ENCODE measurements at places on chromosomes 2 and 18. TPM values are rescaled to one million over a fixed set of nuclear protein-coding genes. Genes with fewer than 3 reads are reported as not detected.

The RAB17 gene
- 70.0 TPM for total RNA-seq

The TMEM200C gene
- total RNA-seq = 0.04 TPM

The PNPT1 gene
- 70.6 TPM for total RNA-seq

The DRC1 gene
- total RNA-seq = 0.07 TPM

The ADI1 gene
- 123 TPM for total RNA-seq

The SLC19A3 gene
- total RNA-seq = 2.3 TPM

The TRIM43 gene
- total RNA-seq = not detected

The MROH2A gene
- 0.04 TPM for total RNA-seq

The EVA1A gene
- total RNA-seq = 55.9 TPM

The ABCB11 gene
- total RNA-seq = not detected

The ALKAL2 gene
- 0.22 TPM for total RNA-seq

The SKOR2 gene
- not detected for total RNA-seq

The ADAM23 gene
- total RNA-seq = not detected

The NT5DC4 gene
- total RNA-seq = 2.4 TPM

The KCNK3 gene
- total RNA-seq = not detected

The CLHC1 gene
- total RNA-seq = 12.1 TPM

The SH3BP4 gene
- 34.6 TPM for total RNA-seq

The HS1BP3 gene
- total RNA-seq = 22.0 TPM

The CTLA4 gene
- not detected for total RNA-seq

The CYP26B1 gene
- total RNA-seq = 0.07 TPM

The TUBA3E gene
- total RNA-seq = not detected

The ZAP70 gene
- total RNA-seq = 0.51 TPM

The CFAP221 gene
- total RNA-seq = not detected

The UGT1A5 gene
- total RNA-seq = not detected

The CGREF1 gene
- 13.9 TPM for total RNA-seq

The SCN9A gene
- total RNA-seq = 11.8 TPM

The KCNIP3 gene
- not detected for total RNA-seq

The IRS1 gene
- 8.7 TPM for total RNA-seq

The ADRA2B gene
- not detected for total RNA-seq

The GCKR gene
- total RNA-seq = 15.2 TPM

The ZNF521 gene
- not detected for total RNA-seq

The SERPINB3 gene
- not detected for total RNA-seq

The MC4R gene
- not detected for total RNA-seq

The AUP1 gene
- total RNA-seq = 67.0 TPM

The SULT1C3 gene
- total RNA-seq = not detected

The UGT1A8 gene
- total RNA-seq = not detected

The GALR1 gene
- total RNA-seq = not detected

Data from HepG2 (cell line).